ENCODE measurements at places on chromosomes 3 and 15.

DNA sequence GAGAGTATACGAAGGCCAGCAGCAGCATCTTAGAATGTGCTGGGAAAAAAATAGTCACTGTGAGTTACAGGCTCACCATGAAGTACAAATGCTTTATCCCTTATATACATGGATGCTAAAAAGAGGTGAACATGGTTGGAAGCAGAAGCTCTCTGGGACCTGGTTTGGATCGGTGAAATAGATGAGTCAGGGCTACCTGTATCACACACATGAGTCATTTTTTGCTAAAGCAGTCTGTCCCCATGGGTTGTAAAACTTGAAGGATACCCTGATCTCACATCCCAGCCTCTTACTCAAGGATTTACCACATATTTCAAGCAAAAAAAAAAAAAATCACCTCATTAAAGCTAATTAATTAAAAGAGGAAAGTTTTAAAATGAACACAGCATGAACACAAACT is 6.9 kb upstream of the SERPINI2 start:
- DNase-seq: no peak

DNA sequence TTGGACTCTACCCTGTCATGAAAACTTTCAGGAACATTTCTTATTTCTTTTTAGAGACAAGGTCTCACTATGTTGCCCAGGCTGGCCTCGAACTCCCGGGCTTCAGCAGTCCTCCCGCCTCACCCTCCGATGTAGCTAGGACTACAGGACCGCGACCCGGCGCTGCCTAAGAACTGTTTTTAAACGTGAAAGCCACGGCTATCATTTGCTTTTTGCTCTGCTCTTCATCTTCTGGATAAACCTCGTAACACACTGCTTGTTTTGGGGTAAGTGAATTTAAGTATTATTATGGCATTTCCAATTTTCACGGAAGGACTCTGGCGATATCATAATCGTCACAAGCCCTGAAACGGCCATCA is 14.3 kb upstream of the CCNL1 start:
- peak; percentile 16 for DNase-seq

DNA sequence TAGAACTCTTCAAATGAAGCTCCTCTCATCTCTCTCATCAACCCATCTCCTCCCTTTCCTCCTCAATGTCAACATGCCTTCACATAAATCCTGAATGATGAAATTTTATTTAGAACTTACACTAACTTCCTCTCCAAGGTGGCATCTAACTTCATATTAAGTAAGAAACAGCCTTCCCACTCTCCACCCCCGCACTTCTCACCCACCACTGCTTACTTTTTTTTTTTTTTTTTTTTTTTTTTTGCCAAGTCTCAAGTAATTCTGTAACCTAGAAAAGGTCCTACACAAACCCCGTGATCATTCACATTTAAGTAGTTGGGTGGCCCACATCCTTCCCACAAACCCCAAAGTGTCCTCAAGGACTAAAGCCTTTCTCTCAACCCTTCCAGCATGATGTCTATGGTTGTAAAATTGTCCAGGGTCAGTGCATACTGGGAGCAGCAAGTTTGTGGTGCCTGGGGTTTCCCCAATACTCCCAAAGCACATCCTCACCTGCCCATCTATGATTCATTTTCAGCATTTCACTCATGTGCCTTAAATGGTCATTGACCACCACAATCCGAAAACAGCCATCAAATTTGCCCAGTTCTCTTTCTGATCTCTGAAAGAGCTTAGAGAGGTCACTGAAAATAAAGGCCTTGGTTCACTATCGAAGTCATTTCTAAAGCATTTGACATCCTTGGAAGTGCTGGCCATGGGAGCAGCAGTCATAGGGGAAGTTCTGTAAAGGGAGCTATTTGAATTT is 47.2 kb downstream of the CD86 start:
- DNase-seq: no peak

DNA sequence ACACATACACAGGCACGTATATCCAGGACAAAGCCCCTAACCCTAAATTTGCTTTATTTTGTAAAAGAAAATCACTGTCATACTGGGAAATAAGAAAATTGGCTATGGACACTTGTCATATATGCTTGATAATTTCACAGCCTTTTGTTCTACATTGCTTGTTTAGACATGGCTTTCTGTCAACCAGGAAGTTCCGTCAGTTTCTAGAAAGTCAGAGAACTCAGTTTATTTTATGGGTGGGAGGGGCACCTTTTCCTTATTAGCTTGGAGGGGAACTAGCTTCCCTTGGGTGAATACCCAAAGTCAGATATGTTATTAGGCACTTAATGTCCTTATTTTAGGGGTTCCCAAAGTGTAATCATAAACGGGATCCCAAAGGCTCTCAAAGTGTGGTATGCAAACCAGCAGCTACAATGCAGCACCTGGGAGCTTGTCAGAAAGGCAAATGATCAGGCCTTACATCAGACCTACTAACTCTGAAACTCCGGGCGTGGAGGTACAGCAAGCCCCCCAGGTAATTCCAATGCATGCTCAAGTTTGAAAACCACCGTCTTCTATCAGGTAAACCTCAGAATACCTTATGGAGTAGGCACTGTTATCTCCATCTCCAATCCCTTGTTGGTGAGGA is 50.1 kb downstream of the CADPS start:
- no peak for DNase-seq

DNA sequence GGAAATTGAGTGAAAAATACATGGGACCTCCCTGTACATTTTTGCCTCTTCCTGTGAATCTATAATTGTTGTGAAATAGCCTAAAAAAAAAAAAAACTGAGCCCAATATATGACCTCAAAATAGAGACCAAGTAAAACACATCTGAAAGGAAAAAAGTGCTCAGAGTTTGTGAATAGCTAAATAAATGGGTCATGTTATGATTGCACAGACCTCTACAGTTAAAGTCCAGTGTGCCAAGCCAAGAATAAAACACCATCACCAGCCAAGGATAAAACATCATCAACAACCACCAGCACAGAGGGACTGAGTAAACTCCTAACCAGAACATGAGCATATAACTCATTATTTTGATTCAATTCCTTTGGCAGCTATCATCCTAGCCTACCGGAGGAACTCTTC is 115.6 kb upstream of the AGTR1 start:
- DNase-seq: no peak

GRCh38 chr3:149197669-149198068 is 24.0 kb downstream of the CP start:
- no peak for DNase-seq

GRCh38 chr15:36771826-36772225 is 192.4 kb downstream of the CDIN1 start:
- DNase-seq: no peak

GRCh38 chr3:83034806-83035703 is 1273.6 kb upstream of the GBE1 start:
- no peak for DNase-seq

- no peak for DNase-seq
Observed at GRCh38 chr15:58703610-58704009, 45.9 kb downstream of the ADAM10 start.

- no peak for DNase-seq
Observed at GRCh38 chr3:43640681-43641080, 18.9 kb upstream of the ANO10 start.

- DNase-seq: no peak
Observed at GRCh38 chr3:138964923-138965322, 17.9 kb downstream of the FOXL2NB start.

- no peak for DNase-seq
Observed at GRCh38 chr15:62165104-62165792, at the start of gene C2CD4B. Gene C2CD4B, minus strand, starts transcription at chr15:62165285. Its CDS starts 301 bp downstream, at chr15:62164984.

GRCh38 chr15:64807751-64808222 is 17.7 kb downstream of the PIF1 start:
- no peak for DNase-seq

GRCh38 chr3:132315851-132316250 is 1.4 kb upstream of the ACP3 start:
- no peak for DNase-seq

DNA sequence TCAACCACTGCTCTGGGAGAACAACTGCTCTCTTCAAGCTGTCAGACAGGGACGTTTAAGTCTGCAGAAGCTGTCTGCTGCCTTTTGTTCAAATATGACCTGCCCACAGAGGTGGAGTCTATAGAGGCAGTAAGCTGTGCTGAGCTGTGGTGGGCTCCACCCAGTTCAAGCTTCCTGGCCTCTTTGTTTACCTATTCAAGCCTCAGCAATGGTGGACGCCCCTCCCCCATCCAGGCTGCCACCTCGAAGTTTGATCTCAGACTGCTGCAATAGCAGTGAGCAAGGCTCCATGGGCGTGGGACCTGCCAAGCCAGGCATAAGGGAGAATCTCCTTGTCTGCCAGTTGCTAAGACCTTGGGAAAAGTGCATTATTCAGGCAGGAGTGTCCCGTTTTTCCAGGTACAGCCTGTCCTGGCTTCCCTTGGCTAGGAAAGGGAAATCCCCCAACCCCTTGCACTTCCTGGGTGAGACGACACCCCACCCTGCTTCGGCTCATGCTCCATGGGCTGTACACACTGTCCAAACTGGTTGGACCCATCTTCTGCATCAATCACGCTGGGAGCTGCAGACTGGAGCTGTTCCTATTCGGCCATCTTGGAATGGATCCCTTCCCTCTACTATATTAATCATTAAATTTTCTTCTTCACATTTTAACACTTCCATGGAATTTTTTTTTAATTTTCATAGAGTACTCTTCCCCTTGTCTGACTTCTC is 167.0 kb upstream of the UBE2E2 start:
- no peak for DNase-seq

- DNase-seq: no peak
Observed at GRCh38 chr15:77568973-77569728, 63.6 kb downstream of the LINGO1 start.

GRCh38 chr3:136018876-136019275 is 53.3 kb downstream of the PPP2R3A start:
- DNase-seq: no peak

GRCh38 chr15:47917881-47918280 is 200.6 kb downstream of the SEMA6D start:
- DNase-seq: no peak

- DNase-seq: peak; percentile 17
Observed at GRCh38 chr3:76024640-76025039, 239.3 kb upstream of the ZNF717 start.

DNA sequence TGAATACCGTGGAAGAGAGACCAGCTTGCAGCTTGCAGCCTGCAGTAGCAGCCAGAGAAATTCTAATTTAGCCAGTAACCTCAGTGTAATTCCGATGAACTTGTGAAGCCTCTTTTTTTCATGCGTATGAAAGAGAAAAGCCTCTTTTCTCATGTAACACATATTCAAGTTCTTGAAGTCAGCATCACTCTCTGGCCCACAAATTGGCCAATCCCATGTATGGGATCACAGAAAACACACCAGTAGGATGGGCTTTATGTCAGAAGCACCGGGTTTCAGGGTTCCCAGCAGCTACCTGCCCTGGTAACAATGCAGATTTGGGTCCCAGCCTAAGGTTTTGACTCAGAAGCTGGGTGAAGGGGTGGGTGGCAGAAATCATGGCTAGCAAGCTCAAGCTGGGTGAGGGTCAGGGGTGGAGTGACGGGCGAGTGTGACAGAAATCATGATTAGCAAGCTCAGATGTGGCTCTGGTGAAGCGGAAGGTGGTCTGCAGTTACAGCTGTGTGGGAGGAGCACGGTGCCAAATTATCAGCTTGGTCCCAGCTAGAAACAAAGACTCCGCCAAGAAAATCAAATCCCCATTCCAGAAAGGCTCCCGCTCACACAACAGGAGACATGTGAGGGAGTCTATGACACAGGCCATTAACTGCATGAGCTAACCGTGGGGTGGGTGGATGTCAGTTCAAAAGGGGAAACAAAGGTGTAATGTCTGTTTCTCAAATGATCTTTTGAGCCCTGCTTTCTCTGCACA is 86.6 kb downstream of the SNRK start:
- DNase-seq: no peak

DNA sequence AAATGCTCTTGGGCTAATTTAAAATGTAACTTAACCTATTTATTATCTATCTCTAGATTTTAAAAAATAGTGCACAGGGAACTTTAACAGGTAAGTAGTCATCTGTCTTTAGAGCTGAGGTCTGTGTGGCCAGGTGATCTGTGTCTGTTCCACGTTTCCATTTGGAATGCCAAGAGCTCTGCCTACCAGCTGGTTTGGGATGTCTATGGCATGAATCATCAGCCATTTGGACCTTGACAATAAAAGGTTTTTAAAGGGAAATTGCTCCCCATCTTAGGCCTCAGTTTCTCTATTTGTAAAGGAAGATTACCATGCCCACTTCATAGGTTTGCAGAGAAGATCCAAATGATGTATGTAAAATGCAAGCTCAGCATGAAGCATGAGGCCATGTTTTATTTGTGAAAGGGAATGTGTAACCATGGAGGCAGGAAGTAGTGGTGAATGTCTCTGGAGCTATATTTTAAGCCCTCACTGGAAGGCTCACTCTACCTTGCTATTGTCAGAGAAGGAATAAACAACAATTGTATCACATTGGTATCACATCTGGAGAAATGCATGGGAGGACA is 548.1 kb upstream of the LMCD1 start:
- DNase-seq: no peak

DNA sequence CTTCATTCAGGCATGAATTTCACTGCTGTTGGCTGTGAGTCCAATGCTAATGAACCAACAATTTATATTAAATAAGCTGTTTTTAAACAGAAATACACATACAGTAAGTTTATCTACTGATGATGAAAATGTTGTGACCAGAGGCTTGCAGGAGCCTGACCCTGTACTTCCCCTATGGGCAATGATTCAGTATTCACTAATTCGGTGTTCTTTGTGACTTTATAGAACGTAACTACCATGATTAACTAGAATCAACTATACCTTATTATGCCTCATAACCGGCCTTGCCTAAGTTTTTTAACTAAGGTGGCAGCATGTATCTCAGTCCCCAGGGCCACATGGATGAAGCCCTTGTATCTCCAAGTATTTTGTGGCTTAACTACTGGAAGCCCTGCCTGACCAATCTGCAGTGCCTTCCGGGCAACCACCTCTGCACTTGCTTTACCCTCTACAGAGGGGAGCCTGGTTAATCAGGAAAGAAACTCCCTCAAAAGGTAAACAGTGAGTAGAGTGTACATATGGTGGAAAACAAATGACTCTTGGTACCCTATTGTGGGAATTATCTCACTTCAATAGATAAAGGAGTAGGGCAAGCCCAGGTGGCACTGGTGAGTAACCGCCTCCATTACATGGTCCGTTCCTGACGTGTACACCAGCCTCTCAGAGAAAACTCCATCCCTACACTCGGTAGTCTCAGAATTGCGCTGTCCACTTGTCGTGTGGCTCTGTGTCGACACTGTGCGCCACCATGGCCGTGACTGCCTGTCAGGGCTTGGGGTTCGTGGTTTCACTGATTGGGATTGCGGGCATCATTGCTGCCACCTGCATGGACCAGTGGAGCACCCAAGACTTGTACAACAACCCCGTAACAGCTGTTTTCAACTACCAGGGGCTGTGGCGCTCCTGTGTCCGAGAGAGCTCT is 11.6 kb upstream of the CLDN18 start:
- DNase-seq: no peak

- no peak for DNase-seq
Observed at GRCh38 chr15:54884312-54884711, 312.4 kb downstream of the RSL24D1 start.

- no peak for DNase-seq
Observed at GRCh38 chr15:74983725-74984231, 11.6 kb upstream of the SCAMP5 start.

DNA sequence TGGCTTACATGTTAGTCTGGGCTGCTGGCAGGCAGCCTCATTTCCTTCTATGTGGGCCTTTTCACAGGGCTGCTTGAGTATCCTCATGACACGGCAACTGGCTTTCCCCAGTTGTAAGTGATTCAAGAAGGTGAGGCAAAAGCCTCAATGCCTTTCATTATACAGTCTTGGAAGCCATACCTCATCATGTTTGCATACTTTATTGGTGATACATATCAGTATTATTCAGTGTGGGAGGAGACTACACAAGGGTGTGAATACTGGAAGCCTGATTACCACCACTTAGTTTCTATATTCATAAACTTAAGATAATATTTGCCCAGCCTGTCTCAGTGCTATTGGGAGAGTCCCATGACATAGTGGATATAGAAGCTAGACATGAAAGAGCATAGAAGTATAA is 346.8 kb downstream of the SOX2 start:
- DNase-seq: no peak
